ENCODE measurements at places on chromosomes 16 and 17.

GRCh38 chr17:70378076-70378475, 208.7 kb downstream of the KCNJ2 start:
- DNase-seq, result no peak

DNA sequence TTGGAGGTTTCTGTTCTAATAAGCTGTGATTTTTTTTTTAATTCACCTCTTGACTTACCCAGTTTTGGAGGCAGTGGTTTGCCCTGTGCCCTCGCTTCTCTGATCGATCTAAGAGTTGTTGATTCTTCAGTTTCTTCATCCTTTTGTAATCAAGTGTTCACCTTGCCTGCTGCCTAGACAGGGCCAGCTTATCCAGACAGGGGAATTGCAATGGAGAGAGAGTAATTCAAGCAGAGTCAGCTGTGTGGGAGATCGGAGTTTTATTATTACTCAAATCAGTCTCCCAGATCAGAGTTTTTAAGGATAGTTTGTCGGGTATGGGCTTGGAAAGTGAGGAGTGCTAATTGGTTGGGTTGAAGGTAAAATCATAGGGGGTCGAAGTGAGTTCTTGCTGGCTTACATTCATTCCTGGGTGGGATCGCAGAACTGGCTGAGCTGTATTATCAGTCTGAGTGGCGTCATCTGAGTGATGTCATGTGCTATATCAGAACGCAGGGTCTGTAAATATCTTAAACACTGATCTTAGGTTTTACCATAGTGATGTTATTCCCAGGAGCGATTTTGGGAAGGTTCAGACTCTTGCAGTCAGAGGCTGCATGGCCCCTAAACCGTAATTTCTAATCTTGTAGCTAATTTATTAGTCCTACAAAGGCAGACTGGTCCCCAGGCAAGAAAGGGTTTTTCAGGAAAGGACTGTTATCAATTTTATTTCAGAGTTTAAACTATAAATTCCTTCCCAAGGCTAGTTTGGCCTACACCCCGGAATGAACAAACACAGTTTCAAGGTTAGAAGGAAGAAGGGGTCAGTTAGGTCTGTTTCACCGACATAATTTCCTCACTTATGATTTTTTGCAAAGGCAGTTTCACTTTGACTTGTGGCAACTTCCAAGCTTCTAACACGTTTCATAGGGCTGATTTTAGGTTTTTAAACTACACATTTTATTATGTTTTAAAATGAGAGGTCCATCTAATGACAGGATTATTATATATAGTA, 21.5 kb upstream of the KCNJ16 start:
- DNase-seq, result no peak

DNA sequence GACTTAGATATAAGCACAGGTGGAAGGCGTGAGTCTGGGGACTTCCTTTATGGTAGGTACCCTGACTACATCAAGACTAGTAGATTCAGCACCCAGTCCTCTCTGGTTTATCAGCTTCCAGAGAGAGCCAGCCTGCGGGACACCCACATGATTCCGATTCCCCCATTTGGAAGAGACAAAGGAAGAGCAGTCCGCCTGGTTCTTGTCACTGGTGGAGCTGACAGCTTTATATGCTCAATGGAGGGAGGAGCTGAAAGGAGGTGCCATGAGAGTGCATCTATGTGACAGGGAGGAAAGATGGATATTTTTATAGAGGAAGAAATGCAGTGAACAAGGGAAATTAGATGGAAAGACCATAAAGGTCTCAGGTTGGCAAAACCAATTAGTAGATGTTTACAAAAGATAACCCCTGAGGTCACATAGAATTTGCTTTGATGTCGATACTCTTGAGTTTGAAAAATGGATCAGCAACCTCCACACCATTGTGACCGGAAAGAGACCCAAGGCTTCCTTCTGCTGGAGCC, 437.7 kb downstream of the PMP22 start:
- no peak for DNase-seq

DNA sequence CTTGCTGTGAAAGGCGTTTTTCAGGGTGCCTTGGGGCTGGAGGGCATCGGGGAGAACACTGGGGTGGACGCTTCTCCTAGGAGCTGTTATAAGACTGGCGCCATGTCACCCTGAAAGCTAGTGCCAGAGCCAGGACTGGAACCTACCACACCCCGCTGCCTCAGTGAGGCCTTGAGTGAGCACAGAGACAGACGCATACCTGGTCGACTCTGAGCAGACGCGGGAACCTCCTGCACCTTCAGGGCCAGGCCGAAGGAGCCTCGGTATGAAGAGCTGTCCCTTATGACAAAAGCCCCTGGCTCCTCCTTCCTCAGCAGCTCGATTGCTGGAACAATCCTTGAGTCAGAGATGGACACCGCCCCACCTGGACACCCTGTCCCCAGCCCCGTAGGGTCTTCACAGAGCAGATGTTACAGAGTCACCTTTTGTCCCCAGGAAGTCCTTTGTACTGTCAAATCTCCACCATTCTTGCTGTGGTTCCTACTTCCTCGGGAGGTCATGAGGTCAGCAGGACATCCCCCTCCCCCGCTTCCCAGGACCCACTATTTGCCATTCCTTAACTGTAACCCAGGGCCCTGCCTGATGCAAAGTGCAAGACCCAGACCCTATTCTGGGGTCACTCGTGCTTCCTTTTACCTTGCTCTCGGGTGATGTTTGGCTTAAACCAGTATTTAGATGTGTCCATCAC, 17.0 kb downstream of the TNS4 start:
- DNase-seq, result no peak

DNA sequence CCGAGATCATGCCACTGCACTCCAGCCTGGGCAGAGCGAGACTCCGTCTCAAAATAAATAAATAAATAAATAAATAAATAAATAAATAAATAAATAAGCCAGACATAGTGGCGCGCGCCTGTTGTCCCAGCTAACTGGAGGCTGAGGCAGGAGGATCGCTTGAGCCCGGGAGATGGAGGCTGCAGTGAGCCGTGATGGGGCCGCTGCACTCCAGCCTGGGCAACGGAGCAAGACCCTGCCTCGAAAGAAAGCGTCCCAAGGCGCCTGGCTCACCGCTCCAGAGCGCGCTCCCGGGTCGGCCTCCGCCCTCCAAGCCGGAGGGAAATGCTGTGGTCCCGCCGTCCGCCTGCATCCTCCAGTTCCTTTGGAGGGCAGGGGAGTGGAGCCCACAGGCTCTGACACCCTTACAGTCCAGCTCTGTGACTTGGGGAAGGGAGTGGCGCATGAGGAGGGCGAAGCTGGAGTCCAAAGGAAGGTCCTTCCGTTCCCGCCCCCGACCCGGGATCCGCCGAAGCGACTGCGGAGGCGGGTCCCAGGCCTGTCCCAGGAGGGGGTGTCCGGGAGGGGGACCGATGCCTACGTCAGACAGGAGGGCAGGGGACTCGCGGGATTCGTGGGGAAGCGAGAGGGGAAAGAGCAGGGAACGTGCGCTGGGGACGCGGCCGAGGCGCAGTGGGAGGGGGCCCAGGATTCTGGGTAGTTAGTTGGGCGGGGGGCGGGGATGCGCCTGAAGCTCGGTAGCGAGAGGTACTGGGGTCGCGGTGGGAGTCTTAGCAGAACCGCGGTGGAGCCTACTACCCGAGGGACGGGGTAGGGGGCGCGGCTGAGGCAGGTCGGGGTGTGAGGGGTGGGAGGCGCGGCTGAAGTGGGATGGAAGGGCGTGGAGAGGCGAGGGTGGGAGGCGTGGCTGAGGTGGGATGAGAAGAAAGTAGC, 8.4 kb upstream of the TRPV2 start:
- no peak for DNase-seq

DNA sequence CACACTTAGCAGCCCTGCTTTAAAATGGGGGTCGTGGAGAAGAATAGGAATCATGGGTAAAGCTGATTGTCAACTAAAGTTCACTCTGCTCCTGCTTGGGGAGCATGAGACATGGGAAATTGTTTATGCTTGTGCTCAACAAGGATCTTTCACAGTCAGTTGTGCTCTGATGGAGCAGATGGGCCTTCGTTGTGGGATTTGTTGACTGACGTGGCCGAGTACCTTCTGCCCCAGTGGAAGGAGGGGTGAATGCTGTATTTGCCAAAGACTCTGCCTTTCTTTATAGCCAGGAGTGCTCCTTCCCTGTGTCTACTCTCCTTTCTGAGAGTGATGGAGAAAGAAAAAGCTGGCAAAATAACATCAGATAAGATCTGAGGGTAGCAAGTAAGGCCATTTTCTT, 11.4 kb downstream of the ARSG start:
- DNase-seq, result no peak

GRCh38 chr16:78844682-78845081, 745.2 kb downstream of the WWOX start:
- DNase-seq, result no peak

DNA sequence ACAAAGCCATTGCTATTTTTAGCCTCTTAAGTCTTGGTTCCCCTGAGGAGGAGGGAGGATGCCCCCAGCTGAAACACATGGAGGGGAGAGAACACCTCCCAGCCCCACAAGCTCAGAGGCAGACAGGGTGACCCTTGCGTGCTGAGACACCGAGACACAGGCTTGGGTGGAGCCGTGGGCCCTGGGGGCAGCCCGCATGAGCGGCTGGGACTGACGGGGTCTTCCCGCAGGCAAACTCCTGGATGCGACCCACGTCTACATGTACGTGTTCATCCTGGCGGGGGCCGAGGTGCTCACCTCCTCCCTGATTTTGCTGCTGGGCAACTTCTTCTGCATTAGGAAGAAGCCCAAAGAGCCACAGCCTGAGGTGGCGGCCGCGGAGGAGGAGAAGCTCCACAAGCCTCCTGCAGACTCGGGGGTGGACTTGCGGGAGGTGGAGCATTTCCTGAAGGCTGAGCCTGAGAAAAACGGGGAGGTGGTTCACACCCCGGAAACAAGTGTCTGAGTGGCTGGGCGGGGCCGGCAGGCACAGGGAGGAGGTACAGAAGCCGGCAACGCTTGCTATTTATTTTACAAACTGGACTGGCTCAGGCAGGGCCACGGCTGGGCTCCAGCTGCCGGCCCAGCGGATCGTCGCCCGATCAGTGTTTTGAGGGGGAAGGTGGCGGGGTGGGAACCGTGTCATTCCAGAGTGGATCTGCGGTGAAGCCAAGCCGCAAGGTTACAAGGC, 9.8 kb downstream of the SLC16A3 start:
- DNase-seq, result no peak

DNA sequence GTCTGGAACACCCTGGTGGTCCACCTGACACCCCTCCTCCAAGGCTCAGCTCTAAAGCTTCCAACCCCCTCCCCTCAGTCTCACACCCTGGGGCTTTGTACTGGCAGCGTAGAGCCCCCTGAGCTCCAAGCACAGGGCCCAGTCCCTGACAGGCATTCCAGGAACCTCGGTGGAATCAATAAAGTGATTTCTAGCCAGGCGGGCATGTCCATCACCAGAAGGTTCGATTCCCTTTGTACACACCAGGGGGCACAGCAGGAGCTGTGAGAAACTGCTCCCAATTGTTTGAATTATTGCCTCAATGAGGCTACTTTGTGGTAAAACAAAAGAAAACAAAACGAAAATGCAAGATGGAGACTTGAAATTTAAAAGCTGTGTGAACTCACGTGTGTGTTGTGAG, 51.8 kb downstream of the SMPD3 start:
- DNase-seq, result peak; percentile 31

DNA sequence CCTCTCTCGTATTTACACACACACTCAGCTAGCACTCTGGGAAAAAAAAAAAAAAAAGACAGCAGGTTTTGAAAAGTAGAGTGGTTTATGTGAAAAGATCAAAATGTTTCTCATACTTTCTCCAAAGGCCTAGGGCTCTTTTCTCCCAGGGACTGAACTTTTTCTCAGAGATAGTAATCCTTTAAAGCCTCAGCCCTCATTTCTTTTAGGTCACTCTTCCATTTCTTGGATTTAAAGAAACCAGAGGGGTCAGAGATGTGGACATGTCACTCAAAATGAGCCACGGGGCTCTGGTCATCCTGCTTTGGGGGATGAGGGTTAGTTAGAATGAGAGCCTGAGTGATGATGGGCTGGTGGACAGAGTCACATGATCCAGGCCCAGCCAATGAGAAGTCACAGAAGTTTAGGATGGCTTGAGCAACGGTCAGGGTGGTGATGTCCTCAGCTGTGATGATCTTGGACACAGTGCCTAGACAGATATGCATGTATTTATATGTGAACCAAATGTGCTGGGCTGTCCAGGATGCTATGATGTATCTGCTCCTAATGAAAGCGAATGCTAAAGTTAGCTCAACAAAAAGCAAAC, 33.7 kb upstream of the AXIN2 start:
- no peak for DNase-seq

DNA sequence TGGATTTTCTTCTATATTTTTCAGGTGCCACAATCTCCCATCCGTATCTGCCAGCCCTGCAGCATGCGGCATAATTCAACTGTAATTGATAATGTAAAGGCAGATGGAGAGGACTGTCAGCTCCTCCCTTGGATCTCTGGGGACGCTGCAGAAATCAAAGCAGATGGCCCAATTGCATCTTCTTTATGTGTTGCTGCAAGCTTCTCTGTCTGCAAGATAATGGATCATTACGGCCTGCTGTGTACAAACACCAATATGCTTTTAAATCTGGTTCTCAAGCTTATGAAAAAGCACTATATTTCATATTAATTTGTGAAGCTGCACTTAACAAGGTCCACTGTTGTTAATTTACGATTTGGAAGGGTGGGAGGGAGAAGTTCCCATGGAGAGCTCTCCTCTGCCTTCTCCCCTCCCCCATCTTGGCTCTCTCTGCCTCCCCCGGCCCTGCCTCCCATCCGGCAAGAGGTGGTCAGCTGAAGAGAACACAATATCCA, 607.5 kb downstream of the TOX3 start:
- no peak for DNase-seq

DNA sequence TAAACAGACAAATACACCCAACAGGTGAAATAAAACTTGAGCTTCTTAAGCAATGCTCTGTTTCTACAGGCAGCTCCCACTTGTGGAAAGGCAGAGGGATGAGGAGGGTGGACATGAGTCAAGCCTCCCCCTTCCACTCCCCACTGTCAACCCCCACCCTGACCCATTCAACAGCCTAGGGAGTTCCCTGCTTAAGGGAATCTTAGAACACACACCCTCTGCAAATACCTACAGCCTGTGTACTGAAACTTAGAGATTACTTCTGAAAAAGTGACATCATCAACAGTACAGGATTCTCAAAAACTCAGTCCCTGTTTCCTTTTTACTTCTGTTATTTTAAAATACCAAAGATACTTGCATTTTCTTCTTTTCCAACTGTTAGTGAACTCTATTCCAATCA, 345.4 kb downstream of the SOX9 start:
- no peak for DNase-seq

- no peak for DNase-seq
Observed at GRCh38 chr17:58710948-58711552, 18.6 kb downstream of the RAD51C start.

GRCh38 chr17:38584350-38584925, 21.3 kb downstream of the SRCIN1 start:
- no peak for DNase-seq

DNA sequence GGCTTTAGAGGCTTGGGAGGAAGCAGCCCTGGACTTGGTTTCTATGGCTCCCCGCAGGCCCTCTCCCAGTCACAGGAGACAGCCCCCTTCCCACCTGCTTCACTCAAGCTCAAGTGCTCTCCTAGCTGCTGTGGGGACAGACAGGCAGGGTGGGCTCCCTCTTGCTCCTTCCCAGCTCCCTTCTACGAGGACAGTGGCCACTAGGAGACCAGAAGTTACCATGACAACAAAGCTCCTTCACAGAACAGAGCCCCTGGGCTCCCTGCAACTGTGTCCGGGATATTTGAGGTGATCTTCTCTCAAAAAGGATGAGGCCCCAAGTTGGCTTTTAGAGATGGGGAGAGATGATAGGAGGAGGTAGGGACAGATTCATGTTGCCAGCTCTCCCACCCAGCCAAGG, 116.3 kb downstream of the AMFR start:
- DNase-seq, result no peak

- no peak for DNase-seq
Observed at GRCh38 chr16:68088130-68088972, 3.2 kb downstream of the NFATC3 start.

- no peak for DNase-seq
Observed at GRCh38 chr16:89786474-89787364, 29.7 kb downstream of the FANCA start.
